Bronchial epithelial cell (primary cell): ENCODE measurements at places on chromosomes 16 and 17.
A peak's percentile ranks its signal among the peaks of the same experiment; 100 is the strongest.

GRCh38 chr17:78089576-78090281 is 38.8 kb downstream of the TMC6 start:
- DNase-seq: no peak

DNA sequence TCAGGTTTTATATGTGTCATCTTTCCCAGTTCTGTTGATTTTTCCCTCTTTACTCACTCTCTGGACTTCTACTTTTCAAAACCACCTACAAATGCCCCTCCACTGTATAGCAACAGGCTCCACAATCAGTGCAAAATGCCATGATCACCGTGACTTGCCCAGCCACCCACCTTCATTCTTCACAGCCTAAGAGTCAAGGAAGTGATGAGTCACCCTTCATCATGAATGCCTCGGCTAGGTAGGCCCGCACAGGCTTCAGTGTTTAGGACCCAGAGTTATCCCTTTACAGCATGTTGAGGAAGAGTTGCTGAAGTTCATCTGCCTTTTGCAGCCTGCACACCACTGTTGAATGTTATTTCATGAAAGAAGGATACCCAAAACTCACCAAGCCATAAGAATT is 158.6 kb downstream of the PMP22 start:
- peak; percentile 85 for DNase-seq

DNA sequence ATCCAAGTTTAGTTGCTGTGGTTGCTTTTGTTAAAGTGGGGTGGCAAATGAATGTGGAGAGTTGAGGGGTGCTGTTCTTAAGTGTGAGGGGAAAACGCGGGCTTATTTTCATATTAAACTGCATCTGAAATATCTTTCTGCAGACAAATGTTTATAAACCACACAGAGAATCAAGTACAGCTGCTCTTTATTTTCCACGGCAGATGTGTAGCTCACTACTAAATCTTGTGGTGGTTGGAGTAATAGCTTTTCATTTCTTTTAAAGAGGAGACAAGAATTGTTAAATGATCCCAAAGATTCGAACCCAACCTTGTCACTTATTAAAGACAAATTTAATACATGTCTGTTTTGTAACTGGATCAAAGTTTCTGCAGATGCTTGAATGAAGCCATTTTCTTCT is 2.1 kb downstream of the CLTC start:
- no peak for DNase-seq

DNA sequence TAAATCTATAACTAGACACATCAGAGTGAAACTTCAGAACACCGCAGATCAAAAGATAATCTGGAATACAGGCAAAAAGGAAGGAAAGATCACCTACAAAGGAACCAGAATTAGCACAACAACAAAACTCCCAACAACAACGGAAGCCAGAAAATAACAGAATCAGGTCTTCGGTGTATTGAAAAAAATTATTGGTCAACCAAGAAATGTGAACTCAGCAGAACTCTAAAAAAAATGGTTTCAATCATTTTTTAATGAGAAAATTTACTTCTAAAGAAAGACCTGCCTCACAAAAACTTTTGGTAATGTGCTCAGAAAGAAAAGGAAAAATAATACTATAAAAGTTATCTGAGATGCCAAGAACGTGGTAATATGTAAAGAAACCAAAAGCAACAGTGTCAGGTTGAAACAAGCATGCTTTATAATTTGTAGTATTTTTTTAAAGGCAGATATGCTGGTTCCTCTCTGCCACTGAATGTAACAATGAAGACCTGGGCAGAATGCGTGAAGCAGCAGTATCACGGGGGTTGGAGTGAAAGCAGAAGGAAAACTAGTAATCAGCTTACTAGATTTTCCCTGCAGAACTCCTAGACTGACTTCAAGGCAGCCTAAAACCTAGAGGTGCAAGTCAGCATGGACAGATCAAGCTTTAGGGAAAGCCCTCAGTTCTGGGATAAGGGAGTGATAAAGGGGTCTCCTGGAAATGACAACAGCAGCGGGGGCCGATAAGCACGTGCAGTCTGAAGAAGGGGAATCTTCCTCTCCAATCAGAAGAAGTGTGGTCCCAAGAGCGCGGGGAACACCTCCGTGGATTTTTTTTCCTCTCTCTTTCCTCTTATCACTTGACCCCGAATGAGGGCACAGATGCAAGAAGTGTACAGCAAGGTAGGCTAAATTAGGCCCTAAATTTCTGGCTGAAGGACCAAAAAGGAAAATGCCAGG is 80.9 kb upstream of the TEKT1 start:
- DNase-seq: no peak
